ENCODE measurements at places on chromosomes 11 and 22. TPM values are rescaled to one million over a fixed set of nuclear protein-coding genes. Genes with fewer than 3 reads are reported as not detected.

DNA sequence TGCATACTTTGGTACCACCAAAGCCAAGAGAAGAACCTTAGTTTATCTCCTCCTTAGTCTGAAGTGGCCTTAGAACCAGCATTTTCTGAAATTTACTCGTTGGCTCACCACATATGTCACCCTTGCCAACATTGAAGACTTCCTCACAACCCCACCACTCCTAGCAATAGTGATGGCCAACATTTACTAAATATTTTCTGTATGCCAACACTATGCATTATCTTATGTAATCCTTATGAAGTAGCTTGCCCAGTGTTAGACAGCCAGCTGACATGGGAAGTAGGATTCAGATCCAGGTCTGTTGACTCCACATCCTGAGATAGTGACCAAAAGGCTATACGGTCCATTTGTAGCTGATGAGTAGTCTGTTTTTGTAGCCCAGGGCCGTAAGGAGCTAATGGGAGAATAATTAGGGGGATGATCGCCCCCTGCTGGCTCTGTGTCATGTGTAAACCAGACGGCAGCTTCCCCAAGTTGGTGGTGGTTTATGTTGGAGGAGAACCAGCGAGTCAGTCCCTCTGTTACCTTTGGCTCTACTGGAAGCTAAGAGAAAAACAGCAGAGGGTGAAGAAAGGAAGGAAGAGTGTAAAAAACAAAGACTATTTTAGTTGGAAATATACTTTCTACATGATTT lies 120.5 kb upstream of the RASSF10 start:
- H3K4me3 ChIP-seq = no peak overlapping the region
- no peaks in the 10 kb centered on the region for H3K36me3 ChIP-seq
- H3K4me1 ChIP-seq = no peaks in the 10 kb centered on the region
- H3K27me3 ChIP-seq = peaks cover 11% of the 10 kb centered on the region
- H3K27ac ChIP-seq = no peak overlapping the region

DNA sequence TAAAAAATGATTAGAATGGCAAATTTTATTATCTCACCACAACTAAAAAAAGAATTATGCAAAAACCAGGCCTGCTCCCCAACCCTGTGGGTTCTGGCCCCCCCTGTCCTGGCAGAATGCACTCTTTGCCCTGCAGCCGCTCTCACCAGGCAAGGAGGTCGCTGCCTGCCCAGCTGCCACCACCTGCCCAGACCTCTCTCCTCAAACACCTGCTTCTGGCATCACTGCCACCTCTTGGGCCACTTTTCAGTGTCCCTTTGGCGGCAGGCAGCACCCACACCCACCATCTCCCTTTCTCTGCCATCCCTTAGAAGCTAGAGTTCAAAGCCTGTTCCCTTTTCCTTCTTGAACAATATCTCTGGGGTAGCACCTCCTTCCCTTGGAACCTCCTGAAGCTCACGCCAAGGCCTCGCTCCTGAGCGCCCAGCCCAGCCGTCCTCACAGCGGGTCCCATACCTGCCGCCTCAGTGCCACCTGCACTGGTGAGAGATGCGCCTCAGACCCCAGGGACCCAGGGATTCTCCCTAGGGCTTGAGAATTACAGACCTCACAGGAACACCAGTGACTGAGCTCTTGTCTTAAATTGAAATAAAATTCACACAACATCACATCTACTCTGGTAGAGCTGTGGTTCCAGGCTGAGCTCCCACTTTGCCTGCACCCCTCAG lies 44.6 kb downstream of the SGSM3 start:
- peaks cover 13% of the 10 kb centered on the region for H3K36me3 ChIP-seq
- peak overlapping the region; percentile 91 for H3K27ac ChIP-seq
- peak; percentile 49 for DNase-seq
- H3K27me3 ChIP-seq = no peaks in the 10 kb centered on the region
- peaks cover 26% of the 10 kb centered on the region for H3K4me1 ChIP-seq
- no peak overlapping the region for H3K4me3 ChIP-seq

DNA sequence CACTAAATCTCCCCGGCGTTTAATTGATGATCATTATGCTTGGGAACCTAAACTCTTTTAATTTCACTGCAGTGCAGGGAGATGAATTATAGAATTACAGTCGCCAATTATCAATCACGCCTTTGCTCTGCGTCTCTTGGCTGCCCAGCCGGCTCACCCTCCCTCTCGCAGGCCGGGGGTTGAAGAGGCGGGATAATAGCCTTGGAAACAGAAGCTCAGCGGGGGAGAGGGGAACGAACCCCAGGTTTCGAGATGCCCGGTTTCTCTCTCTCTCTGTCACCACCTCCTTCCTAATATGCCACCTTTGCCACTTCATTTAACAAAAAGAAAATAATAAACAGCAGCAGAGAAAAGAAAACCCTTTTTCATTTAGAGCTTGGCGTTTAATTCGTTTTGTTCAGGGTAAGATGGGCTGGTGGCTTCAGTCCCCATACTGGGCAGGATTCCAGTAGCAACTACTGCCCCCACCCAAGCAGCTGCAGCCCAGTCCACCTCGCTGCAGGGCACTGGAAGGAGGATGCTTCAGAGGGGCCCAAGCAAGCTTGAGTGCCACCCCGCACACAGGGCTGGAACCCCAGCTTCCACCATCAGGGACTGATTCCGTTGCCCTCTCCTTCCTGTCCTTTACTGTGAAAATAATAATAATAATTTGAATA lies 271.7 kb downstream of the BUD13 start:
- no peak for DNase-seq
- no peak overlapping the region for H3K27ac ChIP-seq

DNA sequence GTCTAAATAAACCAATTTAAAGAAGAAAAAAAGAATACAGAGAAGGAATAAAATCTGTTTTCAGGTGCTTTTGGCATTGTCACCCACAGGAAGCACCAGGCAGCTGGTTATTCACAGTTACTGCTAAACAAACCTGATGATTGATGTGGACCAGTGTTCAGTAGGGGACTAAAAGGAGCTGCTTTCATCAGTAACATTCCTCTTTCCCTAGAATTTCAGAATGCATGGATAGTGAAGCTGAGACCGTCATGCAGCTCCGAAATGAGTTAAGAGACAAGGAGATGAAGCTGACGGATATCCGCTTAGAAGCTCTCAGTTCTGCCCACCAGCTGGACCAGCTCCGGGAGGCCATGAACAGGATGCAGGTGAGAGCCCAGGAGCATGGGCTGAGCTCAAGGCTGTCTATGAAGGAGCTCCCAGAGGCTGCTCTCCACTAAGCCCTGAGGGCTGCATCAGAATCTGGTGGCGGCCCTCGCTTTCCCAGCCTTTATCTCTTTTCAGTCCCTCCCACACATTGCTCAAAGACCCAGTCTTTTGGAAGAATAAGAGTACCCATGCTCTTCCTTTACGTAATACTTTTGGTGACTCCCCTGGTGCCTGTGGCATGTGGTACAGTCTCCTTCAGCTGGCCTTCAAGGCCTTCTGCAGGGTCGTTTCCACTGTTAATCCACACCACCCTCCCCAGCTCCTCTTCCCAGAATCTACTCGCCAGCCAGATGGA lies 69.5 kb downstream of the DBX1 start:
- no peaks in the 10 kb centered on the region for H3K36me3 ChIP-seq
- no peak for DNase-seq
- H3K27me3 ChIP-seq = peaks cover 40% of the 10 kb centered on the region
- H3K4me3 ChIP-seq = no peak overlapping the region
- no peak overlapping the region for H3K27ac ChIP-seq

DNA sequence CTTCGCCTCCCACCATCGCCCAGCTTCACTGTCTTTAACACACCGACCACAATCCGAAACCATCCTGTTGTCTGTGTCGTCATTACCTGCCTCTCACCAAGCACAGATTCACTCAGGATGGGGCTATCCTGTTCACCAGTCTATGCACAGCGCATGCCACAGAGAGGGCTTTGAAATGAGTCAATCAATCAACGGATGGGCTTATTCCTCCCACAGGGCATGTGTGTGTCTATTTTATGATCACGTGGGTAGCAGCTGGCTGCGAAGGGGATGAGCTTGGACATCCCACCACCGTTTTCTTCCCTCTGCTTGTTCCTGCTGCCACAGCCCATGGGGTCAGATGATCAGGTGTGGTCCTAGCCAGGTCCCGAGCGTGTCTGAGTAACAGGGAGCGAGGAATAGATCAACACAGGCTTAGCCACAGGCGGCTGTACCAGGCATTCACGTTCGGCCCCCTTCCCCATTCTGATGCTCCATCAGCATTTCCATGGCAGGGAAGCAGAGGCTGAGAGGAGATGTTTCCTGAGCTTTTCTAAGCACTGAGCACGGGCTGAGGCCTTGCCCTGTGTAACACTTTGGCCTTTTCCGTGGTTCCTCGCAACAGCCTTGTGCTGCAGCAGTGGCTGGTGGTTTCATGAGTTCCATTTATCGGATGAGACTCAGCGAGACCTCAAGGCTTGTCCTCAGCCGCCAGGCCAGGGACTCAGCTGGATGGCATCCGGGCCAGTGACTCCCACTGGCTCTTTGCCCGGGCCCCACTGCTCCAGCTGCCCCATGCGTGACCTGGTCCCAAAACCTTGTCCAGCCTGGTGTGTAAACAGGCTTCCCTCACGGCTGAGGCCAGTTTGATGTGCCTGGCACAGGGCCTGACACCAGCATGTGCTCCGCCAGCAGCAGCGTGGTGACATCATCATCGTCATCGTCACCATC lies 48.1 kb upstream of the FGF3 start:
- DNase-seq = no peak
- H3K36me3 ChIP-seq = no peaks in the 10 kb centered on the region
- no peaks in the 10 kb centered on the region for H3K4me1 ChIP-seq
- peaks cover 7% of the 10 kb centered on the region for H3K27me3 ChIP-seq

DNA sequence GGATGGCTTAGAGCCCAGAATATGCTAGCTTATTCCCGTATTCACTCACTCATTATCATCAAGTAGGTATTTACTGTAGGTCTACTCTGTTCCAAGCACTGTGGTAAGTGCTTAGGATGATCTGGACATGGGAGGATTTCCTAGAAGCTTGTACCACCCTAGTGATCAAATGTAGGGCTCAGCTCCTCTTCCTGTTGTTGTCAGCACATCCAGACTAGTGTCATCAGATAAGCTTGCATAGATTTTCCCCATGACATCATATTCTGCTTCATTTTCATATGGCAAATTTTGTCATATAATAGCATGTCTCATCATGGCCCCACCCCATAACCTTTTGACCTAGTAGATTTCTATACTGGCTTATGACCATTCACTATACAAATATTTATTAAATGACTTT lies 19.3 kb upstream of the NUCB2 start:
- H3K27me3 ChIP-seq = peaks cover 3% of the 10 kb centered on the region
- no peak overlapping the region for H3K27ac ChIP-seq
- no peaks in the 10 kb centered on the region for H3K4me1 ChIP-seq
- H3K4me3 ChIP-seq = no peak overlapping the region
- DNase-seq = no peak
- H3K36me3 ChIP-seq = no peaks in the 10 kb centered on the region

GRCh38 chr11:72514331-72514730 lies 80.0 kb upstream of the CLPB start:
- no peak overlapping the region for H3K4me3 ChIP-seq
- no peak overlapping the region for H3K27ac ChIP-seq
- no peak for DNase-seq
- peaks cover 4% of the 10 kb centered on the region for H3K4me1 ChIP-seq
- no peaks in the 10 kb centered on the region for H3K27me3 ChIP-seq
- H3K36me3 ChIP-seq = peaks cover 15% of the 10 kb centered on the region

- H3K4me3 ChIP-seq = no peak overlapping the region
- DNase-seq = no peak
- H3K27ac ChIP-seq = no peak overlapping the region
- H3K27me3 ChIP-seq = peaks cover 10% of the 10 kb centered on the region
- H3K36me3 ChIP-seq = no peaks in the 10 kb centered on the region
- peaks cover 10% of the 10 kb centered on the region for H3K4me1 ChIP-seq
Observed at GRCh38 chr11:47589584-47589976, 3.1 kb downstream of the FAM180B start.

- no peaks in the 10 kb centered on the region for H3K27me3 ChIP-seq
- H3K4me3 ChIP-seq = no peak overlapping the region
- H3K4me1 ChIP-seq = peaks cover 5% of the 10 kb centered on the region
- DNase-seq = no peak
- H3K27ac ChIP-seq = no peak overlapping the region
Observed at GRCh38 chr22:43983808-43984207, 28.6 kb downstream of the SAMM50 start.

DNA sequence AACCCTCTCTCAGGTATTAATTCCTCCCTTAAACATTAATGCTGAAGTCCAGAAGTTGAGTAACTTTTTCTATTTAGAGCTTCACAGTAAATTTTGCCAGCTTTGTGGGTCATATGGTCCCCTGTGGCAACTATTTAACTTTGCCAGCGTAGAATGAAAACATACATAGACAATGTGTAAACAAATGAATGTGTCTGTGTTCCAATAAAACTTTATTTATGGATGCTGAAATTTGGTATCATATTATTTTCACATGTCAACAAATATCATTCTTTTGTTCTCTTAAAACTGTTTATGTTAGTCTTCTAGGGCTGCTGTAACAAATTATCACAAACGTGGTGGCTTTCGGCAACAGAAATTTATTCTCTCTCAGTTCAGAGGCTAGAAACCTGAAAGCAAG lies 85.1 kb downstream of the TMEM135 start:
- H3K4me3 ChIP-seq = no peak overlapping the region
- no peak for DNase-seq
- no peaks in the 10 kb centered on the region for H3K36me3 ChIP-seq
- no peaks in the 10 kb centered on the region for H3K4me1 ChIP-seq

DNA sequence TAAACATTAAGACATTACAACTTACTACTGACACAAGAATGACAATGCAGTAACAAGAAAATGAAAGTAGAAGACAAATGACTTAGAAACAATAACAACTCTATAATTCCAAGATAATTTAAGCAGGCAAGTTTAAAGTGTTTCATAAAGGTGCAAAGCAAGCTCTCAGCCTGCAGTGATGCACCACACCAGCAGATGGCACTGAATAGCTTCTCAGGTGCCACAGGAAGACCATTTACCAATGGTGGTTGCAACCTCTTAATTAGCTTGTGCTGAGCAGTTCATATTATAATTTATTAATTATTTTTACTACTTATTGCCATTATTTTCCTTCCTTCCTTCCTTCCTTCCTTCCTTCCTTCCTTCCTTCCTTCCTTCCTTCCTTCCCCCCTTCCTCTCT lies 60.6 kb downstream of the NXPE2 start:
- no peak overlapping the region for H3K27ac ChIP-seq
- H3K4me3 ChIP-seq = no peak overlapping the region
- peaks cover 16% of the 10 kb centered on the region for H3K27me3 ChIP-seq
- H3K4me1 ChIP-seq = no peaks in the 10 kb centered on the region

GRCh38 chr22:27995801-27996528 lies 76.9 kb upstream of the PITPNB start:
- no peaks in the 10 kb centered on the region for H3K36me3 ChIP-seq
- no peaks in the 10 kb centered on the region for H3K4me1 ChIP-seq
- H3K27ac ChIP-seq = no peak overlapping the region
- no peak for DNase-seq
- H3K4me3 ChIP-seq = no peak overlapping the region

- H3K27me3 ChIP-seq = no peaks in the 10 kb centered on the region
- DNase-seq = peak; percentile 73
- H3K4me1 ChIP-seq = peaks cover 53% of the 10 kb centered on the region
- peak overlapping the region; percentile 74 for H3K27ac ChIP-seq
- H3K4me3 ChIP-seq = peak overlapping the region; percentile 93
- H3K36me3 ChIP-seq = peaks cover 4% of the 10 kb centered on the region
Observed at GRCh38 chr11:47270331-47271271, 668 bp downstream of the MADD start.

- peak overlapping the region; percentile 89 for H3K27ac ChIP-seq
- peak overlapping the region; percentile 89 for H3K4me3 ChIP-seq
- H3K36me3 ChIP-seq = peaks cover 27% of the 10 kb centered on the region
- no peak for DNase-seq
- peaks cover 61% of the 10 kb centered on the region for H3K4me1 ChIP-seq
Observed at GRCh38 chr11:61968758-61969390, 1.4 kb upstream of the FTH1 start.

The GSTP1 gene
- total RNA-seq = 557 TPM

The KDM4D gene
- 0.64 TPM for total RNA-seq

The ABTB2 gene
- total RNA-seq = 12.2 TPM

The OR51E2 gene
- total RNA-seq = not detected

The PTS gene
- total RNA-seq = 36.2 TPM

The NARS2 gene
- 19.8 TPM for total RNA-seq

The ISX gene
- total RNA-seq = not detected

The GLB1L2 gene
- total RNA-seq = 1.7 TPM

The SAA4 gene
- not detected for total RNA-seq
